ENCODE measurements at places on chromosomes 5 and 9.

DNA sequence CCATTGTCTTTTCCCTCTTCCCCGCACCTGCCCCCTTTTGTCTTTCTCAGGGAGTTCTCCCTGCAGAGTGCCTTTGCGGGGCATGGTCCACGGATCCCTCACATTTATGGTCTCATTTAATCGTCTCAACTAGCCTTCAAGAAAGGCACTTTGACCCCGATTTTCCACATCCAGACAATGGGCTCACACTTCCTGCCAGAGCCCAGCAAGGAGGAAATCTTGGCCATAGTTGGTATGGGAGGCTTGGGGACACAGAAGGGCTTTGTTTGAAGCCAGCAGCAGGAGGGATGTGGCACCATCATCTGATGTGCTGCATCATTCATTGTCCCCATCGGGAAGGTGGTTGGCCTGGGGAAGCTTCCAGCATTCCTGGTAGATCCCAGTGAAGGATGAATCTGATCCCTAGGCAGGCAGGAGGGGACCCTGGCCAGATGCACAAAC lies 24.9 kb downstream of the GSN start:
- no peak for DNase-seq

GRCh38 chr9:110192531-110193261 lies 15.3 kb downstream of the C9orf152 start:
- no peak for DNase-seq

DNA sequence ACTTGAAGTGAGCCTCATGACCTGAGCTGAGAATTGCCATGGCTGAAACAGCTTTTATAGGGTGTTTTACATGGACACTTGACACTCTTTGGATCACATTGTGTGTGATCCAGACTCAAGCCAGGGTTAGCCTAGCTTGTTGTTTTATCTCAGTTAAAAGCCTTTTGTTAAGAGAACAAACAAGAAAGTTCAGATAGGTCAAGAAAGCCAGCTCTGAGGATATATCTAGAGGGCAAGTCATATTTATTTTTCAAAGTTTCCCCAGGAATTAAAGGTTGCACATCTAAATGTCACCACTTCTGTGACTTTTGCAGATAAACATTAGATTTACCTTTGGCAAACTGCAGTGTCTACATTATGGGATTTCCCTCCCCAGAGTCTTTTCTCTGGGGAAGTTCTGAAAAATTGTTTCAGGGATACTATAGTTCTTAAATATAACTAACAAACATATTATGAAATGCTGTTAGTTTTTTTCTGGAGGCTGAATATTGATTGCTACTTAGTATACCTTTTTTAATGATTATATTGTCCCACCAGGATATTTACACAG lies 134.5 kb downstream of the C9orf152 start:
- no peak for DNase-seq

GRCh38 chr5:76958991-76959767 lies 6.3 kb downstream of the CRHBP start:
- DNase-seq: no peak

DNA sequence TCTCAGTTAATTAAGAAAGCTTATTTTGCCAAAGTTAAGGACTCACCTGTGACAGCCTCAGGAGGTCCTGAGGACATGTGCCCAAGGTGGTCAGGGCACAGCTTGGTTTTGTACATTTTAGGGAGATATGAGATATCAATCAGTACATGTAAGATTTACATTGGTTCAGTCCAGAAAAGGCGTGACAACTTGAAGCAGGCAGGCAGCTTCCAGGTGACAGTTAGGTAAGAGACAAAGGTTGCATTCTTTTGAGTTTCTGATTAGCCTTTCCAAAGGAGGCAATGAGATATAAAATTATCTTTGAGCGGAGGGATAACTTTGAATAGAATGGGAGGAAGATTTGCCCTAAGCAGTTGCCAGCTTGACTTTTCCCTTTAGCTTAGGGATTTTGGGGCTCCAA lies 47.8 kb downstream of the SLC1A1 start:
- DNase-seq: no peak

DNA sequence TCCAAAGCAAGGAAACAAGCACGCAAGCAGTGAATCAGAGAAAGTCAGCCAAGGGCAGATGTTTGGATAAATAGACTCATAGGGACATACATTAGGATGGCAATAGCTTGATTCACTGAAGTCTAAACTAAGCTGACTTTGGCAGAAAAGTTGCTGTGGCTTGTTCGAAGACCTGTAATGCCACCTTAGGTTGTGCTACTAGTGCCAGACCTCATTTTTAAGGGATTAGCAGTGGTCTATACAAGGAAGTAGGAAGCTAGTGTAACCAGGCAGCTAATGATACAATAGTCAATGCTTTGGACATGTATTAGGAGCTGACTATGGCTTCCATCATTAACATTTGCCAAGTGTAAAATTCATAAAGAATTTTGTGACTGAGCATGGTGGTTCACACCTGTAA lies 63.1 kb downstream of the FCHO2 start:
- no peak for DNase-seq

- DNase-seq: no peak
Measured at GRCh38 chr9:92717201-92718085, 47.2 kb downstream of the BICD2 start.

GRCh38 chr9:71441266-71441665 lies 319.8 kb upstream of the TRPM3 start:
- DNase-seq: no peak

DNA sequence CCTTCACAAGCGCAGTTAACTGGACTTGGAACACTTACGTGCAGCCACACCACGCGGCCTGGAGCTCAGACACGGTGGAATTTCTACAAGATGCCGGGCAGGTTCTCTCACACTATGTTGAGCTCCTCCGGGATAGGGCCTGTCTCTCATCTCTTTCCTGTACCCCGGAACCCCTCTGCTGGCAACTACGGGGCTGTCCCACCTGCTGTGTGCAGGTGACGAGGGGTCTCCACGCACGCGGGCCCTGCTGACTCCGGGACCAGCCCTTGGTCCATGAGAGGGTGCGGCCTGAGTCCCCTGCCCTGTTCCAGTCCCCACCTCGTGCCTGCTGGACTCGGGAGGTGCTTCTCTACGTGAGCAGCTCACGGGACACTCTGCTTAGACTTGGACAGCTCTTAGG lies 40.1 kb downstream of the SLC6A3 start:
- DNase-seq: no peak

GRCh38 chr9:2086971-2087370 lies 71.8 kb downstream of the SMARCA2 start:
- no peak for DNase-seq

- DNase-seq: no peak
Measured at GRCh38 chr5:79590396-79590999, 21.7 kb upstream of the TENT2 start.

GRCh38 chr5:114450437-114450836 lies 88.6 kb downstream of the KCNN2 start:
- no peak for DNase-seq

DNA sequence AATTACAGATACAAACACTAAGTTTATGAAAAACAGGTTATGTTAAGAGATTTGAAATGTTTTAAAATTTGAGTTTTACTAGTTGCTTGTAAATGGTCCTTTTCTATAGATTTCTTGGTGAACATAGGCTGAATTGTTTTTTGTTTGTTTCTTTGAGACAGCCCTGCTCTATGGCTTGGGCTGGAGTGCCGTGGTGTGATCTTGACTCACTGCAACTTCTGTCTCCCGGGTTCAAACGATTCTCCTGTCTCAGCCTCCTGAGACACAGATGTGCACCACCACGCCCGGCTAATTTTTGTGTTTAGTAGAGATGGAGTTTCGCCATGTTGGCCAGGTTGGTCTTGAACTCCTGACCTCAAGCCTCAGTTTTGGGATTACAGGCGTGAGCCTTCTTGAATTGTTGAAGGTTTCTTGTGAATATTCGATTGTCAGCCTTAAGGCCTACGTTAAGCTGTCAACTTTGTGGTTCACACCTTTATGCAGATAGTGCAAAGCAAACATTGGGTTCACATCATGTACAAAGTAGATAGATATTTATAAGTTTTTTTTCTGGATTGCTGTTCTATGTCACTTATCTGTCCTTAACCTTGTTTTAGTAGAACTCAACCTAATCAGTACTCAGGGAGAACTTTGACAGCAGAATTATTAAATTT lies 26.2 kb downstream of the UHRF2 start:
- no peak for DNase-seq

DNA sequence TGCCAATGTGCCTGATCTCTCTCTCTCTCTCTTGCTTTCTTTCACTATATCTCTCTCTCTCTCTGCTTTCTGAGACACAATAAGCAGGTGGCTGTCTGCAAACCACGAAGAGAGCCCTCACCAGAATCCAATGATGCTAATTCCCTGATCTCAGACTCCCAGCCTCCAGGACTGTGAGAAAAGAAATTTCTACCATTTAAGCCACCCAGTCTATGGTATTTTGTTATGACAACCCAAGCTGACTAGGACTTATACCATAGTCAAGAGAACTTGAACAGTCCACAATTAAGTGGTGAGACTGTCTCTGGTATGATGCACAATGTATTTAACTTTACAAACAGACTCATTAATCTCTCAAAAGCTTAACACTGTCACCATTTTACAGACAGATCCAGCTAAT lies 67.0 kb downstream of the NFIB start:
- DNase-seq: no peak

GRCh38 chr9:92561374-92562330 lies 25.9 kb upstream of the ECM2 start:
- DNase-seq: no peak

GRCh38 chr9:97529363-97530076 lies 28.1 kb downstream of the TMOD1 start:
- no peak for DNase-seq

DNA sequence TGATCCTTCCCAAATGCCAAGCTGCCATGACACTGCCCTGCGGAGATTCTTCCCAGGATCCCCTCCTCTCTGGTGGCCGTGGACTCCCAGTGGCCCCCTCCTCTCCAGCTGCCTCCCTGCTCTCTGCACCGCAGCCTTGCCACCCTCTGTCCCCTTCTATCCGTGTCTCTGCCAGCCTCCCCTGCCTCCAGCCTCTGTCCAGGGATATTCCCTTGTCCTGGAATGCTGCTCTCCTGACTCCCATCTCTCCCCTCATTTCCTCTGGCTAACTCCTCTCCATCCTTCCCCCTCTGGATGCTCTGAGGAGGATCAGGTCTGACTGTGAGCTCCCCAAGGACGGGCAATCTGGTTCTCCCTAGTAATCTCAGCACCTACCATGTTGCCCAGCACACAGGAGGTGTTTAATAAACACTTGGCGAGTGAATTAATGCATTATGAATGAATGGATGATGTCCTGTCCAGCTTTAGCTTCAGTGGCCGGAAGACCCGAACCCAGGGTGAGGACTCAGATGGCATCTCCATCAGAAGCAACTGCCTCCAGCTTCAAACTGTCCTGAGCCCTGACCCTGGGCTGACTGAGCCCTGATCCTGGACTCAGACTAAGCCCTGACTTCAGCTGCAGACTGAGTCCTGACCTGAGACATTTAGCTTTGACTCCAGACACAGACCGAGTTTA lies 7.5 kb upstream of the CRB2 start:
- no peak for DNase-seq

- no peak for DNase-seq
Measured at GRCh38 chr9:127424676-127424999, 456 bp downstream of the ZNF79 start.

DNA sequence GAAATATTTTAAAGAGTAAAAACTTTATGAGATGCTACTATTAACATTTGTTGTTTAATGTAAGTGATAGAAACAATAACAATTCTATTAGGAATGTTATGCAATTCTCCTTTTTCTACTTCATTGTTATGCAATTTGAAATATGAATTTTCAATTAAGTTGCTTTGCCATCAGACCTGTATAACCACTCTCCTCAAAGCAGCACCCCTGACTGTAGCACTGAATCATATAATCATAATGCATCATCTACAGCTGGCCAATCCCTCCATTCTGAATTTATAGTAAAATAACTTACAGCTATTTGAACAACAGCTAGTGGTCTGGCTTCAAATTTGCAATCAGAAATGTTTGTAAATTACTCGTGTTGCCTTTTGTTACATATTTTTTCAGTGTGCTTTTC lies 29.2 kb downstream of the FBXO4 start:
- no peak for DNase-seq

DNA sequence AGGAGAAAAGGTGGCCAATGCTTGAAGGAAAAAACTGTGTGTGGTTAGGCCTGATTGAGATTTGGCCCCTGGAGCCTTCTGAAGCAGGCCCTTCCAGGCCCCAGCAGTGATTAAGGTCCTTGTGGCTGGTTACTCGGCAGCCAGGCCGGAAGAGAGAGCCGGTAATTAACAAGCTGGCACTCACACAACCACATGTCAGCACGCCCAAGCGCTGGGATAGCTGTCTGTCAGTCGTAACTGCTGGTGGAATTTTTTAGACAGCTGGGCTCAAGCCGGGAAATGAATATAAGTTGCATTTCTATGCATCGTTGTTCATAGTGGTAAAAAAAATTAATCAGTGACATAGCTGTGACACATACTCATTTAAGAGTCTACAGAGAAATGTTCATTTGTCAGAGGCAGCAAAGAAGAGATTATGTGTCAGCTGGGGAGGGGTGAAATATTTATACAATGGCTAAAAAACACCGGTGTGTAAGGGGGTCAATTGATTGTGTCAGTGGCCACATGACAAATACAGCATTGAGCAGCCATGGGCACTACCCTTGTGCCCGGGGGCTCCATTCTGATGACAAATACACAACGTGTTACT lies 13.7 kb upstream of the ARAP3 start:
- DNase-seq: no peak

- no peak for DNase-seq
Measured at GRCh38 chr5:424301-425110, 18.5 kb upstream of the EXOC3 start.

DNA sequence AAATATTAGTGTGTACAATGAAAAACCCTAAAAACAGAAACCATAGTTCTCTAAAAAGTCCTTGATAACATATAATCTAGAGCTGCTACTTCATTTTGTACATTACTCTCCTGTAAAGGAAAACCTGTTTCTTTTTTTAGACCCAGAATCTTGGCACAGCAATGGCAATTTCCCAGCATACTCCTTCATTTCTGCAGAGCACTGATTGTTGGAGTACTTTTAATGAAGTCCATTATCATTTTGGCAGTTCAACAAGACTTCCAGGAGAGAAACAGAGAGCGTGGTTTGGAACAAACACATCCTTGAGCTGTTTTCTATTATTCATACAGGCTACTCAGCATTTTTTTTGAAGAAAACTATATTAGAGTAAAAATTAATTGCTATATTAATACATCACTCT lies 22.7 kb upstream of the MROH2B start:
- DNase-seq: no peak
